ENCODE measurements at places on chromosomes 3 and 15. TPM values are rescaled to one million over a fixed set of nuclear protein-coding genes. Genes with fewer than 3 reads are reported as not detected.

- DNase-seq: peak; percentile 81
Observed at GRCh38 chr3:79824166-79824565, 56.4 kb upstream of the ROBO1 start.

DNA sequence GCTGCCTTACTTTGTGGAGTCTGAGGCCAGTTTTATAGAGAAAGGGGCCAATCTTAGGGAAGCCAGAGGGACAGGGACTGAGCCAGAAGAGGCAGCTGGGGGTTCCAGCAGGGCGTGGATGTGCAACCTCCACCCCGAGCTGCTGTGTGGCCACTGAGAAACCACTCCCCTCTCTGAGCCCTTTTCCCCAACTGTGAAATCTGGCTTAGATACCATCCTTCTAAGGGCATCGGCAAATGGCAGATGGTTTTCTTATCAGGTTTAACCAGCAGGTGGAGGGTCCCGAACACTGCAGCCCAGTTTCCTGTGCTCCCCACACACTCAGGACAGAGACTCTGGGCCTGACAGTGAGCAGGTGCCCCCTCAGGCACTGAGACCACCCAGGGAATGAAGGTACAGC is 55.8 kb upstream of the SLC6A6 start:
- no peak for DNase-seq

DNA sequence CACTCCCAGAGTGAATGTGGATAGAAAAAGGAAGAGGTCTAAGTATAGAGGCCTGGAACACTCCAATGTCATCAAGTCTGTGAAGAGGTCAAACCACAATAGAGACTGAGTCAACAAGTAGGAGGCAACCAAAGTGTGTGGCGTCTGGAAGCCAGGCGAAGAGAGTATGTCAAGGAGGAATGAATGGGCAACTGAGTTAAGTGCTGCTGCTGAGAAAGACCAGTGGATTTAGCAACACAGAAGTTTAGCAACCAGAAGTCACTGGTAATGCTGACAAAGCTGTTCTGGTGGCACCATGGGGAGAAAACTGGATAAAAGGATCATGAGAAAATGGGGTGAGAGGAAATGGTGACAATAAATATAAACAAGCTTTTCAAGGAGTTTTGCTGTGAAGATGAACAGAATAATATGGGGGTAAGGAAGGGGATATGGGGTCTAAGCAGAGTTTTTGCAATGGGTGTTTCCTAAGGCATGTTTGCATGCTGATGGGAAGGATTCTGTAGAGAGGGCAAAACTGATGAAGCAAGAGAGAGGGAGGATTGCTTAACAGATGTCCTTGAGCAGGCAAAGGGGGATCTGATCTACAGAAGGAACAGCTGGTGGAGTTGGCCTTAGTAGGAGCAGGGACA is 38.4 kb downstream of the PCOLCE2 start:
- no peak for DNase-seq

- DNase-seq: no peak
Observed at GRCh38 chr3:61117045-61117898, 134.0 kb downstream of the FHIT start.

DNA sequence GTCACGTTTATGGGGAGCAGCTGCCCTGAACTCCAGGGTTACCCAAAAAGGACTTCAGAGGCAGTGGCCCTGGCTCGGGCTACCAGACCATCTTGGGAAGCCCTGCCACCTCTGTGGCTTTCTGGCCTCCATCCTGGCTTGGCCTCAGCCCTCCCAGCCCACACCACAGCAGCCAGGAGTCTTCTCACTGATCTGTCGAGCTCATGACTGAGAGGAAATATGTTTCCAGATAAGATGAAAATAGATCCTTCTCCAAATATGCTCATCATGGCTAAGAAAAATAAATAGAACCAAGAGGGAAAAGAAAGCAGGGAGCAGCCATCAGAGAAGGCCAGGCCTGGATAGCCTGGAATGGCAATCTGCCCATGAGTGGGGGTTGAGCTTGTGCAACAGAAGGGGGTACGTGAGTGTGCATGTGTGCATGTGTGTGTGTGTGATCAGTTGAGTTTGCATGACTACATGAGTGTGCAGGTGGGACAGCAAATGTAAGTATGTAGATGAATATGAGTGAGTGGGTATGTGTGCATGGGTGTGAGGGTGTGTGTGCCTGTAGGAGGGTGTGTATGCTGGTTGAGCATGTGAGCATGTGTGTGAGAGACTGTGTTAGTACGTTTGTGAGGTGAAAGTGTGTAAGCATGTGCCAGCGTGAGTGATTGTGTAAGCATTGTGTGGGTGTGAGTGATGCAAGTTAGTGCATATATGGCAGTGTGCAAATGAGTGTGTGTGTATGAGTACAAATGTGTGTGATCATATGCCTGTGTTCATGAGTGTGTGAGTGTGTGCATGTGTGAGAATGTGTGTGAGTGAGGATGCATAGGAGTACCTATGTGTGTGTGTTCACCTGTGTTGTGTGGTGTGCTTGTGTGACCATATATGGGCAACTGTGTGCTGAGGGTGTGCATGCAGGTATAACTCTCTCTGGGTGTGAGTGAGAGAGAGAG is 9.9 kb upstream of the RFT1 start:
- DNase-seq: no peak

GRCh38 chr15:77881950-77882349 is 195.6 kb downstream of the TBC1D2B start:
- no peak for DNase-seq

DNA sequence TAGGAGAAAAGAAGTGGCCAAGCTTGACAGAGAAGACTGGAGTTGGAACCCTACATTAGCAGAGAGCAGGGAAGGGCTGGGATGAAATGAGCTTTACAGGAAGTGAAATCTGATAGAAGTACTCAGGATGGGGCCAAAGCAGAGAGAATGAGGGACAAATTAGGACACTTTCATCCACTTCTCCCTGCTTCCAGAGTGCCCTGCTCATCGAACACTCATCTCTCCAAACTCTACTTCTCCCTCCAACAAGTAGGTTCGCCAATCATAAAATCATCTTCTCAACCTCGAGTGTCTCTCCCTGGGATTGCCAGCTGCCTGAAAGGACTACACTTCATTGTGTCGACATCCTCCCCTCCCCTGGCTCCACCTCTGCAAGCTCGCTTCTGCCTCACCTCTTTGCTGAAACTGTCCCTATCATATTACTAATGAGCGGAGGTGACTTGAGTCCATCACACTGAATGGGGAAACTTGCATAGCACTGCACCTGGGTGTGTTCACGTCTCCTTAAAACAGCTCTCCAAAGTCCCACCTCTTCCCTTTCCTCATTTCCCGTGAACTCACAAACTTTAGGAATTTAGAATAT is 365.8 kb downstream of the FOXP1 start:
- no peak for DNase-seq

MKRN2OS gene
- not detected for total RNA-seq
